Inflammatory macrophage treated with lipopolysaccharide for 4 hours (primary cell): ENCODE measurements at places on chromosomes 2 and 18.

DNA sequence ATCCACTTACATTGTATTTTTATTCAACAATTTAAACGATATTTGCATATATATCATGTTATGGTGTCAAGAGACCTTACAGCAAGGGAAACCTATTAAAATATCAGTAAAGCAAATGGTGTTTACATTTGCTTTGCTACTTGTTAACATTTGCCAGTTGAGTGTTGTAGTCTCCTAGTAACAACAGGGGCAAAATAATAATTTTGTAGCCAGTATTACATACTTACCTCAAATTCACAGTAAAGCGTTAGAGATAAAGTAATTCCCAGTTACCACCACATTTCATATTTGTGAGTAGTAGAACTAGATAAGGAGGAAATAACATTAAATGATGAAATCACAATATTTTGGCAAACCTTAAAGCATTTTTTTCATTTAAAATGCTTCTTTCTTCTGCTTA, 71.3 kb downstream of the FASTKD2 start:
- no peak for DNase-seq

- no peak for DNase-seq
These were observed 71.1 kb upstream of the MAPRE2 start for GRCh38 chr18:34970106-34970505.

- DNase-seq: no peak
These were observed 1027.9 kb upstream of the FAM98A start for GRCh38 chr2:34627003-34627402.

DNA sequence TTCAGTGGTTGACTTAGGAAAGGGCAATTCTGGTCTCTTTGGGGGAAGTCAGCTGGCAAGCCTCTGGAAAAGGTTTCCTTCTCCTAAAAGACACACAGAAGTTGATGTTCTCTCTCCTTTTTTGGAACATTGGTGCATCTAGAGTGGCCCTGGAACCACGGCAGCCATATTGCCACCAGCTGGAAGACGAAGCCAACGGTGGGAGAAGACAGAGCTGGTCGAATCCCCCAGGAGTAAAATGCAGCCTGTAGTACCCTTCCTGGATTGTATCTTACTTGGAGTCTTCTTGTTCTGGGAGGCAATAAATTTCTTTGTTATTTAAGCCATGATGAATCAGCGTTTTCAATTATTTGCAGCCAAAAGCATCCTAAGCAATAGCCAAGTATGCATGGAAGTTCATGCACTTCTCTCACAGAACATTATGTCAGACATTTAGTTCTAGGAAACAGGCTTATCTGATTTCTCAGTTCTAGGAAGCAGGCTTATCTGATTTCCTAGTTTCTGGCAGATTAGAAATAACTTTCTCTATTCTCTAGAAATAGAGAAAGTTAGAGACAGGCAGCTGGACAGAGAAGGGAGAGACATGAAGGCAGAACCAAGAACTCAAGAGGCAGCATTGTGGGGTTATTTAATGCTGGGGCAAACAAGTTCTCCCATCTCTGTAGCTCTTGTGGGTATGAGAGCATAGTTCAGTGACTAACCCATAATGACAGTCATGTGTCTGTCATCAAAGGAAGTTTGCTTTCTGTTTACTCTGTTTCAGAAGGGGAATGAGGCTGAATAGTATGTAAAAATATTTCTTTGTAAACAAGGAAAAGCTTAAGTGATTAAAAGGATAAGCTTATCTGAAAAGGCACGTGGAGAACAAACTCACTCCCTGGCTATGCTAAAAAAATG, 40.5 kb upstream of the NABP1 start:
- peak; percentile 94 for DNase-seq

DNA sequence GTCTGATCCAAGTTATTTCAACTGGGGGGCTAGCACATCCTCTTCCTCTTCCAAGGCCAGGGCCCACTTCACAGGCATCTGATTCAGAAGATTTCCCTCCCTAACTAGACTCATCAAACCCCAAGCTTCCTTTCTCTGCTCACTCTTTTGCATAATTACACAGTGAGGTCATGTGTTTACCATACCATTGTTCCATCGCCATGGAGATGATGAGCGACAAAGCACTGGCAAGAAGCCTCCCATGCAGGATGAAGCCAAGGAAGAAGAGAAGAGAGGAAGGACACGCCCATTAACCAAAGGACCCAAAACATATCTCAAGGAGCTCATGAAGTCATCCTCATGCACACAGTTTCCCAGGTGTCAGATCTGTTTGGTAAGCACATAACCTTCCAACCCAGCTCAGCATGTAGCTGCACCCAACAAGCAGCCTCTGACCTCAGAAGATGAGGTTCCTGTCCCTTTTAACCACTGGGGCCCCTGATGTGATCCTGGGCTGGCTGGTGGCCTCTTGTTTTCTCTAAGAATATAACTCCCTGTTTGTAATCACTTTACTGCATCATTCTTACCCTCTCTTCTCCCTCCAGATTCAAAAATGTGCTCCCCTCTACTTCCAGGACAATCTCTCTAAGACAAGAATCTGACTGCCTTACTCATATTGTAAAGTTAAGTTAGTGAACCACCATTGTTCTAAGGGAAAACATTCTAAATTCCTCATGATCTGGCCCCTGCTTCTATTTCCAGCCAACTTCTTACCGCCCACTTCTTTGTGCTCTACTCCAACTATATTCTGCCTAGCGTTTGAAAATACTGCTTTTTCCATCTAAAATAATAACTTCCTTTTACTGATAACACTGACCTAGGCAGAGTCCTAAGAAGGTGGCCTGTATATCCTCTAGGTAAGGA, 190.1 kb downstream of the TTC32 start:
- DNase-seq: peak; percentile 8

- DNase-seq: peak; percentile 84
These were observed 176.7 kb downstream of the IKZF2 start for GRCh38 chr2:212974692-212975091.

DNA sequence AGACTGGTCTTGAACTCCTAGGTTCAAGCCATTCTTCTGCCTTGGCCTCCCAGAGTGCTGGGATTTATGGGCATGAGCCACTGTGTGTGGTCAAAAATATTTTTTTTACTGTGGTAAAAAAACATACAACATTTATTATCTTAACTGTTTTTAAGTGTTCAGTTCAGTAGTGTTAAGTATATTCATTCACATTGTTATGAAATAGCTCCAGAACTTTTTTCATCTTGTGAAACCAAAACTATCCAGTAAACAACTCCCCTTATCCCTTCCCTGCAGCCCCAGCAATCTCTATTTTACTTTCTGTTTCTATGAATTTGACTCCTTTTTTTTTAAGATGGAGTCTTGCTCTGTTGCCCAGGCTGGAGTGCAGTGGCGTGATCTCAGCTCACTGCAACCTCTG, 9.3 kb downstream of the RMC1 start:
- DNase-seq: peak; percentile 91

DNA sequence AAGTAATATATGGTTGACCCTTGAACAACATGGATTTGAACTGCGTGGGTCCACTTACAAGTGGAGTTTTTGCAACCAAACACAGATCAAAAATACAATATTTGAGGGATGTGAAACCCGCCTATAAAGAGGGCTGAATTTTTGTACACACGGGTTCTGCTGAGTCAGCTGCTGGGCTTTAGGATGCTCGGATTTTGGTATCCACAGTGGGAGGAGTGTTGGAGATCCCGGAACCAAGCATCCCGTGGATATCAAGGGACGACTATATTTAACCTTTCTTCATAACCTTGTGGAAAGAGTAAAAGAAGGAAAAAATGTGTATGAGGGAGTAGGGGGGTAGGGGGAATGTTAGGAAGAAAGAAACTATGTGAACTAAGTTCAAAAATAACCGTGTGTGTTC, 10.0 kb upstream of the INPP1 start:
- no peak for DNase-seq

DNA sequence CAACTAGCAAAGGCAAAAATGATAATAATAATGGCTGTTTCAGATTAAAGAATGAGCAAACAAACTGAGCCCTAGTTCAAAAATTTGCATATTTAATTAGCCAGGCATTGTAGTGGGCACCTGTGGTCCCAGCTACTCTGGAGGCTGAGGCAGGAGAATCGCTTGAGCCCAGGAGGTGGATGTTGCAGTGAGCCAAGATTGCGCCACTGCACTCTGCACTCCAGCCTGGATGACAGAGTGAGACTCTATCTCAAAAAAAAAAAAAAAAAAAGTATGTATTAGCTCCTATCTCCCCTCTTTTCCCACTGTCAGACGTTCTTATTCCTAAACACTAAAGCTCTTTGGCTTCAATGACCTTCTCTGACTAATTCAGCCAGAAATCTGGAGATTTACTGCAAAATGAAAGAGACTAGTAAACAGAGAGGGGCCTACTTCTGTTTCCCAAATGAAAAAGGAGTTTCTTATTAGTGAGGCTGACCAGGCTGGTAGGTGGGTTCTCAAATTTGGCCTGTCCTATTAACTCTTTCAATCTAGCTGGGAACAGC, 3.9 kb upstream of the SRBD1 start:
- DNase-seq: no peak

DNA sequence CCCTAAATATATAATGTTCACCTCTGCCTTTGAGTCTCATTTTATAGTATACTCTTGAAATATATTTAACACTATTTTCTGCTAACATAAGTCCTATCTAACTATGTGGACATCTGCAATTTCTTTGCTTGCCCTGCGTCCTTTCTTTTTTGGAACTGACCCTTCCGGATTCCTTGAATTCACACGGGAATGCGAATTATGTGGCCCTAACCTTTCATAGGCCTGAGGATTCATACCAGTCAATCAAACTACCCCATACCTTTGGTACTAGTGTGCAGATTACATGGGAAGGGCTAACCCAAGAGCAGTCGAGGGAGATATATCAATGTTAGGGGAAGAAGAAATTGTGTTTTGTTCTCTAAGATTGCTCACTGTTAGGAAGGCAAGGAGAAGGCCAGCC, 56.4 kb downstream of the NRXN1 start:
- no peak for DNase-seq

DNA sequence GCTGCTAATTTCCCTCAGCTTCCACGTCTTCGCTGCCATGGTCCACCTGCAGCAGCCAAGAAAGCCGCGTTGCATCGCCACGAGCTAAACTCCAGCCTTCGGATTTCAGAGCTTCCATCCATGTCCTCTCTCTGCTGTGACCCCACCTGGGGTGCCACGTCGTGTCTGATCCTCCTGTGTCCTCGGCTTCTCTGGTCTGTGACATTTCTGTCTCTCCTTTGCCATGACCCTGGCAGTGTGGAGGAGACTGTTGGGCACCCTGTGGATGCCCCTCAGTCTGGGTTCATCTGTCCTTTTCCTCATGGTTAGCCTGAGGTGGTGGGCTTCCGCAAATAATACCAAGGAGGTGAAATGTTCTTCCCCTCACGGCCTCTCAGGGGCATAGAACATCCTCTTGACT, 106.8 kb downstream of the RTP5 start:
- DNase-seq: no peak

GRCh38 chr2:169462896-169463695, 16.2 kb upstream of the BBS5 start:
- no peak for DNase-seq

DNA sequence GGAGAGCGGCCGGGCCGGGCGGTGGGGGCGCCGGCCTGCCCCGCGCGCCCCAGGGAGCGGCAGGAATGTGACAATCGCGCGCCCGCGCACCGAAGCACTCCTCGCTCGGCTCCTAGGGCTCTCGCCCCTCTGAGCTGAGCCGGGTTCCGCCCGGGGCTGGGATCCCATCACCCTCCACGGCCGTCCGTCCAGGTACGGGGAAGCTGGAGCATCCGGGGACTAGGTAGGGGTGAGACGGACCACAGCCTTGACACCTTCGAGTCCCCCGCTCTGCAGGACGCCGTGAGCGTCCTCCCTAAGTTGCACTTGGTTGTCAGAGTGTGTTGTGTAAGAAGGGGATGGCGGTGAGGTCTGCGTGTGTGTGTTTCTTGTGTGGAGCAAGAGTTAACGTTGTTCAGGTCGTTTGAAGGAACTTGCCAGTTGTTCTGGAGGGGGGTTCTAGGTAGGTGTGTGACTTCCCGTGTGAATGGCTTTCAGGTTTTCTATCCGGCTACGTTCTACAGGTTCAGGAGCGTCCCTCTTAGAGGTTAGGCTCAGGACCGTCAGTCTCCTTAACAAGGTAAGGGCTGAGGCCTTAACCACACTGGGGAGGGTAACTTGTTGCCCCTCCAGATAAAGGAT, 393 bp downstream of the IL1R1 start:
- DNase-seq: peak; percentile 30

GRCh38 chr2:172233987-172234715, 131.5 kb upstream of the DLX2 start:
- no peak for DNase-seq

DNA sequence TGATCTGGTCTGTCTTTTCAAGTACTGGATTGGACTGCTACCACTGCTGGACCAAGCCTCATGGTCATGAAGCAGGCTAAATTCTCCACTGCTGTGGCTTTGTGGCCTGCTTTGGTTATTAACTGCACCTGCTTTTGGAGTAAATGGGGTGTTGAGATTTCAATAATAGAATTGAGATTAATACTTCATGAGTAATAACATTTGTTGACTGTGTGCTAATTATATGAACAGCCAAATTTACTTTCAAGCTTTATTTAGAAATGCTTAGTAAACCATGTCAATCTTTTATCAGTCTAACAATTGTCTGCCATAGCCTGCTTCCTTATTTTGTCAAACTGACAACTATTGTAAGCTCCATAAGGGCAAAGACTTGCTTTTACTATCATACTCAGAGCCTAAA, 27.4 kb upstream of the MTIF2 start:
- DNase-seq: no peak

DNA sequence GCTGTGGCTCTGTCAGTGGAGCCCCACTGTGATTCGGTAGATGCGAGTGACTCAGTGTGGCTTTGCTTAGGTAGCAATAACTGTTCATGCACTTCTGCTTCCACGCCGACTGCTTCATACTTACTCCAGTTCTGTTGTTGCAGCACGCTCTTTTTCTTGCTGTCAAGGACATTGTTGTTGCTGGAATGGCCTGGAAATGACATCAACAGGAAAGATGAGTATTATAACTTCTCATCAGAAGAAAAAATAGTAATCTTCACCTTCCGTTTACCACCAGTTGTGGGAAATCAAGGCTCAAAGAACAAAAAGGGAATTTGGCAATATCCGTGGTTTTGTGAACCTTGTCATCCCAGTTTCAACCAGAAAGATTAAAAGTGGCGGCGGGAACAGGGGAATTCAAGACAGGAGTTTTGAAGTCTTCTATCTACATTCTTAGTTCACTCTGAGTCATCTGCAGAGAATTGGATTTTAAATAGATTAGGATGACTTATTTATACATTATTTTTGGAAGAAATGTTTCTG, 8.3 kb downstream of the TM4SF20 start:
- peak; percentile 97 for DNase-seq

DNA sequence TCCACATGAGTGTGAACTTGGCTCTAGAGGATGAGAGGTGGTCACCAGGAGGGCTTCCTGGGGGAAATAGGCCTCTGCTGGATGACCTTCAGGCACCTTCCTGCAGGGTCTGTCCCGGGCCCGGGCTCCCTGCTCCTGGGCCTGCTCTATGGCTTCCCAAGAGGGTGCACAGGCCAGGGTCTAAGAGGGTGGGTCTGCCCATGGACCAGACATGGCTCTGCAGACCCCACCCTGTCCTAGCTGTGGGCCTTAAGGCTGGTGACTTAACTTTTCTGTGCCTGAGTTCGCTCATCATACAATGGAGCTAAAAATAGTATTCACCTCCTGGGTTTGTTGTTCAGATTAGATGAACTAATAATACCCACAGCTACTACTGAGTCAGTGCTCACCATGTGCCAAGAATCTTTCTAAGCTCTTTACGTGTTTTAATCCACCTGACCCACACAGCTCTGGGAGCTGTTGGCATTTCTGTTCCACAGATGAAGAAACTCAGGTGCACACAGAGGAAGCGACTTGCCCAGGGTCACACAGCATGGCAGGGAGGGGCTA, 14.4 kb downstream of the INHBB start:
- no peak for DNase-seq
